ENCODE measurements at places on chromosomes 4 and X.

GRCh38 chr4:162770761-162771490 lies 395.8 kb downstream of the NAF1 start:
- DNase-seq, result no peak

GRCh38 chr4:89344571-89344970 lies 37.0 kb upstream of the GPRIN3 start:
- no peak for DNase-seq

GRCh38 chr4:177479063-177479462 lies 36.8 kb upstream of the AGA start:
- no peak for DNase-seq

- no peak for DNase-seq
Observed at GRCh38 chr4:26964512-26964911, 103.9 kb downstream of the STIM2 start.

DNA sequence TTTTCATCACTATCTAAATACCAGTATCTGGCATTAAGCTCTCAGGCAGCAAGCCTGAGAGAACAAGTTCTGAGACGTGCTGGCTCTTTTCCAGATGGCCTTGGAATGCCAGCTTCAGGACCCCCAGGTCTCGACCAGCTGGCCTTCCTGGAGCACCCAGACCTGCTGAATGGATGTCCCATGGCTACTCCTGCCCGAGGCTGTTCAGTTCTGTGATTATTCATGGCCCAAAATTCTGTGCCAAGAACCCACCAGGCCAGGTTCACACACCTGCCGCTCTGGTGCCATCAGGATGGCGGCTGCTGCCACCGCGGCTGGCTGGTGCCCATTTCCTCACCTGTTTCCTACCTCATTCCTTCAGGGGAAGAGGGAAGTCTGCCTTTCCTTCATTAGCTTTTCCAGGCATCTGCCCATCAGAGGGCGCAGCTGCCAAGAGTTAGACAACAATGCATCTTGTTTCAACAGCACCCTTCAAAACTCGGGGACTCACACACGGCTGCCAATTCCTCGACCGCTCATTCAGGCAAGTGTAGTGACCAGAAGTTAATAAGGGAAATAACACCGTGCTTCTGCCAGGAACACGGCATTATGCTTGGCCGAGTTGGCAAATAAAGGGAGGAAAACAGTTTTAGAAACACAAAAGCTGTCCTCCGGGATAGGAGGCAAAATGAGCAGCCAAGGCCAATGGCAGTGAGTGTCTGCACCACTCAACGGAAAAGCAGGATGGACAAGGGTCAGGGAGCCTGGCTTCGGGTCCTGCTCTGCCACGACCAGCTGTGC lies 173.8 kb downstream of the NSUN7 start:
- no peak for DNase-seq

DNA sequence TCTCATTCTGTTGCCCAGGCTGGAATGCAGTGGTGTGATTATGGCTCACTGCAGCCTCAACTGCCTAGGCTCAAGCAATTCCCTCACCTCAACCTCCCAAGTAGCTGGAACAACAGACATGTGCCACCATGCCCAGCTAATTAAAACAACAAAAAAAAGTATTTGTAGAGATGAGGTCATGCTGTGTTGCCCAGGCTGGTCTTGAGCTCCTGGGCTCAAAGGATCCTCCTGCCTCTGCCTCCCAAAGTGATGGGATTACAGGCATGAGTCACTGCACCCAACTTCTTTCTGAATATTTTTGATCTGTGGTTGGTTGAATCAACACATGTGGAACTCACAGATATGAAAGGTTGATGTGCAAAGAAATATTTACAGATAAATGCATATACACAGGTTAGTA lies 18.5 kb upstream of the SEPTIN11 start:
- no peak for DNase-seq

DNA sequence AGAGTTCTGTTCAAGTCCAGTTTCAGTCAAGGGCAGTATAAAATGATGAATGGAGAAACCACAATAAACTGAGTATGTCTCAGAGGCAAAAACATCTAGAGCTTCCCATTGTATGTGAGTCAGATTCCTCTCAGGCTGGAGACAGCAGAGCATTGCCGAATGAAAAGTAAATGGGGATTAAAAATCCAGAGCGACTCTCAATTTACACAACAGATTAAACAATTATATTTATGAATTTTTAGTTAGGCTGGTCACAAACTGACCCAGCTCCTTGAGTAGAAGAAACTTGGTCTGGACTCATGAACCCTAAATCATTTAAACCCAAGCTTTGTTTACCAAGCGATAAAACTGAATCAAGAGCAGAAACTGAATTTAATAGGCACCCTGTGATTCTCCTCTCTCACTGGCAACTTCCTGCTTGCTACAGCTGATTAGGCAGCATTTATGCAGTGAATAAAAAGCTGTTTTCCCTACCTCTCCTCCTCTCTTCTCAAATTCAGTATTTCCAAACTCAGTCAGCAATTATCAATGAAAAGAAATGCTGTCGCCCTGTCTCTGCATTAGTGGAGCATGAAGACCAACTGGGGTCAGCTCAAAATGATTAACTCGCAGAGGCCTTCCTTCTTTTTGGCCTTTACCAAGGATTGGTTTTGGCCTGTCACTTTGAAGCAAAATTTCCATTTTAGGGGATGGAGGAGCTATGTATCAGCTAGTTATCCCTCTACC lies 568.0 kb downstream of the PDHA2 start:
- no peak for DNase-seq

GRCh38 chr4:158121161-158121579 lies 51.7 kb downstream of the GASK1B start:
- DNase-seq, result peak; percentile 100

- DNase-seq, result no peak
Observed at GRCh38 chrX:118901991-118902390, 72.4 kb upstream of the LONRF3 start.

DNA sequence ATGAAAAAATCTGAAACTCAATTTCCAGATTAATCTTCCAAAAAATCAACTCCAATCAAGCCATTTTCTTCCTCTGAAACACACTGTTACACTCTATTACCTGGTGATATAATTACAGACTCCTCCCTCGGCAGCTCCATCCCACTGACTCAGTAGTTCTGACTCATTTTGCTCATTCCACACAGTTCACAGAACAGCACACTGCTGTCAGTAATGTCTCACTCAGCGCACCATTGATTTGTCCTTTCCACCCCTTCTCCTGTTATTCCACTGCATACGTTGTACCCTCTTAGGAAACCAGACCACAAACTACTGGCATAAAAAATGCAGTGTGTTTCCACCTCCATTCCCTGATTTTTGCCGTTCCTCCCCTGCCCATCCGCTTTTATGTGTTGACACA lies 212.7 kb downstream of the SLIT2 start:
- peak; percentile 71 for DNase-seq

DNA sequence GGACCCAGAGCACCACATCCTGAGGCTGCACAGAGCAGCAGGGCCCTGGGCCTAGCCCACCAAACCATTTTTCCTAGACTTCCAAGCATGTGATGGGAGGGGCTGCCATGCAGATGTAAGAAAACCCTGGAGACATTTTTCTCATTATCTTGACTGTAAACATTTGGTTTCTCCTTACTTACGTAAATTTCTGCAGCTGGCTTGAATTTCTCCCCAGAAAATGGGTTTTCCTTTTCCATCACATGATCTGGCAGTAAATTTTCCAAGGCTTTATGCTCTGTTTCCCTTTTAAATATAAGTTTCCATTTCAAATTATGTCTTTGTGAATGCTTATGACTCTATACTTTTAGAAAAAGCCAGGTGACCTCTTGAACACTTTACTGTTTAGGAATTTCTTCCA lies 945.9 kb upstream of the NDST4 start:
- DNase-seq, result no peak

DNA sequence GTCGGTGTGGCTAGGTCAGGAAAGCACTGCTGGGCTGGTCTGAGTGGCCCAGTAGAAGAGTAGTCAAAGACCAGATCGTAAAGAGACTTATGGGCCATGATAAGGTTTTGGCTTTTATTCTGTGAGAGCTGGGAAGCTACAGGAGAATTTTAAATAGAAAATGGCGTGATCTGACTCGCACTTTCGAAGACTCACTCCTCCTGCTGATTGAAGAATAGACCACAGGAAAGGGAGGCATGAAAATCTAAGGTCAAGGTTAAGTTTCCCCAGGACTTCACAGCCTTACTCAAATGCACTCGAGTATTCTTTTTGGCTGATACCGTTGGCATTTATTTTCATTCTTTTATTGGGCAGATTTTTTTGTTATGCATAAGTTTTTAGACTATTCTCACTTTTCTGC lies 231.4 kb upstream of the ANKRD50 start:
- no peak for DNase-seq

Data from fibroblast of lung (primary cell).